ENCODE measurements at places on chromosomes 2 and 18.

DNA sequence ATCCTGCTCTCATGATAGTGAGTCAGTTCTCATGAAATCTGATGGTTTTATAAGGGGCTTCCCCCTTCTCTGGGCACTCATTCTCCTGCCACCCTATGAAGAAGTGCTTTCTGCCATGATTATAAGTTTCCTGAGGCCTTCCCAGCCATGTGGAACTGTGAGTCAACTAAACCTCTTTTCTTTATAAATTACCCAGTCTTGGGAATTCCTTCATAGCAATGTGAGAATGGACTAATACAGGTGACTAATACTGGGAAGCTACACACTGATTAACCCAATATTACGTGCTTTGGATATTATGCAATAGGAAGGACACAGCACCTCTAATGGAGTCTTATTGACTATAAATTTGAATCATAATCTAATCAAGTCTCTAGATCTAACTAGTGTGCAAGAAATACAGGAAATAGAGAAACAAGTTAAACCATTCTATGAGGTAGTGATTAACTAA is 107.2 kb upstream of the ETAA1 start:
- no peak for DNase-seq

GRCh38 chr2:127508631-127509034 is 17.7 kb downstream of the IWS1 start:
- peak; percentile 79 for DNase-seq

DNA sequence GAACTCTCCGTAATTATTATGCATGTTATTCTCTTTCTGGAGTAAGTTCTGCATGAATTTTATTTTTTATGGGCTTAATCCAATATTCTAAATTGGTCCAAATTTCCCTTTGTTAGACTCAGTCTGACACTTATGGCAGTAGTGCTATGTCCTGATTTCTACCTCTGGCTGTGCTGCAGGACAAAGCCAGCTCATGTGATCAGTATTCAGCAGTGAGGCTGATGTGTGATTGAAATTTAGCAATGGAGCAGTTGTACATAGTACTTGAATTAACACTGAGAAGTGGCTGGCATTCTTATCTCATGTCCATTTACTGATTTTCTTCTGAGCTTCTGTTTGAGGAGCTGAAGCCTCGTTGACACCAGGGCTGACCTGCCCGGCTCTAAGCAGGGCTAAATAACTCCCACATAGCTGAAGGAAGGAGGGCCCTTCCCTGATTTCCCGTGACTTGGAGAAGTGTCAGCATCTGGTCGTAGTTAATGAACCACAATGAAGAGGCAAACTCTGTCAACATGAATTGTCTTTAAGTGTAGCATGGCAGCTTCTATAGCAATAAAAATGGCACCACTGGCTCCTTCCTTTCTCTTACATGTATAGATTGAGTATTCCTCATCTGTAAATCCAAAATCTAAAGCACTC is 159.0 kb upstream of the RASGRP3 start:
- DNase-seq = no peak

DNA sequence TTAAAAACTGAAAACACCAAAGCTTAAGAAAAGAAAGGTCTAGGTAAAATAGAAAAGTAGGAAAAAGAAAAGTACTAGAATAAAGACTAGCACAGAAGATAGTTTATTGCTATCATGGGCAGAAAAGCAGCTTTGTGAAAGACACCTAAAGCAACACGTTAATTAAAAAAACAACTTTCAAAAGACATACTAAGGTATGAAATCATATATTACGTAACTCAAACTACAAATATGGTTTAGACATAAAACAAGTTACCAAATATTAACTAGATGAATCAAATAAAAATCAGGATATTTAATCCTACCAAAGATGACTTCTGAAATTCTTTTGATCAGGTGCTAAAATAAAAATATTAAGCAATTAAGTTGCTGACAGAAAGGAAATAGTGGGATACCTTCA is 30.3 kb downstream of the RTTN start:
- DNase-seq = no peak

DNA sequence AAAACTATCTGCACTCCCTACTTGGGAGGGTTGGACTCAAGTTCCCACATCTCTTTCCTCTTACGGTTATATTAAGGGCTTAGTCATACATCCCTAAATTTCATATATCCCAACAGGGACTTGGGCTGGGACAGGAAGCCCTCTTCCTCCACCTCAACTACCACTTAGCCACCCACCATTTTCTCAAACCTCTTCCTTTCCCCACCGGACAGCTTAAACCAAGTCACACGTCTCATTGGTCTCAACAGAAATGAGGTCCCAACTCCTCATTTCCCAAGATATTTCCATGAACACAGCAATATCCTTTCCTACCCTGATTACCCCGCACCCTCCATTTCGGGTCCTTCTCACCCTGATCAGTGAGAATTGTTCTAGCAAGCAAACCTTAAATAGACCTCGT is 736 bp downstream of the ZSCAN30 start:
- DNase-seq = peak; percentile 37

GRCh38 chr2:166805753-166806152 is 82.5 kb upstream of the XIRP2 start:
- DNase-seq = no peak

DNA sequence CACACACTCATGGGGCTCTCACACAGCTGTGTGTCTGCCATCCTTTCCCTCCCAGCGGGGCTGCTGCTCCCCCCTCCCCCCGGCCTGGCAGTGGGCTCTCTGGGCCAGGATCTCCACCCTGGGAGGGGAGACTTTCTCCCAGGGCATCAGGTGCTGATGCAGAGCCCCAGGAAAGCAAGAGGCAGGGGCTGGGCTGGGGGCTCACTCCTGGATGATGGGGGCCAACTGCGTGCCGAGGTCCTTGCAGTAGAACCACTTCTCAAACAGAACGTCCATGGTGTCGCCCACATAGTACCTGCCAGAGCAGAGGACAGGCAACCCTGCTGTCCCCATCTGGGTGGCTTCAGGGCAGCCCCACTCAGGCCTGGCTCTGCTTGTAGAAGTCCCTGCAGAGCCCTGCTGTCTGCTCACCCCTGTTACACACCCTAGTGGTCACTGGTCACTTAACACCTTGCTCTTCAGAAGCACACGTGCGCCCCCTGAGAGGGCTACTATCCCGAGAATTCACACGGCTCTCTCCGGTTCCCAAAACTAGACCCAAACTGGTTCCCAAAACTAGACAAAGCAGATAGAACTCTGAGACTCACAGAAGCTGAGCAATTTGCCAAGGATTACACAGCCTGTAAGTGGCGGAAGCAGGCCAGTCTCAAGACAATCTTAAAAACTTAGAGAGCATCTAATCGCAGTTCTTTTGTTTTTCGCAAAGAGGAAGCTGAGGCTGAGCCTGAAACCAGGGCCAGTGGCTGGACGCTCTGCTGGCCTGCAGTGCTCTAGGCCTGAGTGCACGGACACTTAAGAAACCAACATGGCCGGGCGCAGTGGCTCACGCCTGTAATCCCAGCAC is 6.6 kb upstream of the OXER1 start:
- DNase-seq = peak; percentile 80

- DNase-seq = no peak
Observed at GRCh38 chr2:51404226-51404625, 372.3 kb upstream of the NRXN1 start.

DNA sequence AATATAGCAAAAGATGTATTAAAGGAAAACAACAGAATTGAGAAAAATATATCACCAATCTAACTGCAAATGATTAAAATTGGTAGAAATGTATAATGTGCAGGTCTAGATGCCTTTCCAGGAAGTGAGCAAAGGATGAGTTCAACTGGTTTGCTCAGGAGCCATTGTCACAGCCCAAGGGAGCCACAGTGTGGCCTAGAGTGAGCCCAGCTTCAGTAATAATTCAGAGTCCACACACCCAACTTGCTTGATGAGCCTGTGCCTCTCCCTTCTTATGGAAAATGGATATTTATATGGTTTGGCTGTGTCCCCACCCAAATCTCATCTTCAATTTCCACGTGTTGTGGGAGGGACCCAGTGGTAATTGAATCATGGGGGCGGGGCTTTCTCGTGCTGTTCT is 92.2 kb upstream of the ASAP2 start:
- no peak for DNase-seq

- no peak for DNase-seq
Observed at GRCh38 chr2:25337276-25337675, 4.4 kb downstream of the DNMT3A start.

- no peak for DNase-seq
Observed at GRCh38 chr2:64582774-64583340, 58.7 kb downstream of the AFTPH start.

GRCh38 chr2:43714164-43714563 is 37.9 kb upstream of the C1GALT1C1L start:
- DNase-seq = peak; percentile 58

GRCh38 chr2:120793682-120794403 is 58.2 kb downstream of the GLI2 start:
- no peak for DNase-seq

- no peak for DNase-seq
Observed at GRCh38 chr2:195683174-195683573, 26.1 kb downstream of the SLC39A10 start.

DNA sequence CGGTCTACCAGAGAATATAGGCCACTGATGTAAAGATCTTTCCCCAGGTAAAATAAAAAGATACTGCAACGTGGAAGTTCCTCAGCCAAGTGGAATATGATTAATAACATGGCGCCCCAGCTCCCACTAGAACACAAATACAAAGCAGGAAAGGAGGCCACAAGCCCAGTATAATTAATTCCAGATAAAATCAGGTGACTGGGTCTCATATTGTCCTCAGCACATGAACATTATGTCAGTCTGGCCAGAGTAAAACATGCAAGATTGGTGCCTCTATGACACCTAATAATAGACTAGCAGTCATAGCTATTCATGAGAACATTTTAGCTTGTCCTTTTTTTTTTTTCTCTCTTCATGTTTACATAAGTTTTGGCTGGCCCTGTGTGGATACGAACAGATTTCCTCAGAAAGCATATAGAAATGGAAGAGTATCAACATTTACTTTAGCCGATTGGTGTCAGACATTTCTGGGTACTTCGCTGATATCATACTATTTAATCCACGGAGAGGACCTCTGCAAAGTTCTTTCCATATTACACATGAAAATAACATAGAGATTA is 523.8 kb upstream of the SETBP1 start:
- DNase-seq = no peak

DNA sequence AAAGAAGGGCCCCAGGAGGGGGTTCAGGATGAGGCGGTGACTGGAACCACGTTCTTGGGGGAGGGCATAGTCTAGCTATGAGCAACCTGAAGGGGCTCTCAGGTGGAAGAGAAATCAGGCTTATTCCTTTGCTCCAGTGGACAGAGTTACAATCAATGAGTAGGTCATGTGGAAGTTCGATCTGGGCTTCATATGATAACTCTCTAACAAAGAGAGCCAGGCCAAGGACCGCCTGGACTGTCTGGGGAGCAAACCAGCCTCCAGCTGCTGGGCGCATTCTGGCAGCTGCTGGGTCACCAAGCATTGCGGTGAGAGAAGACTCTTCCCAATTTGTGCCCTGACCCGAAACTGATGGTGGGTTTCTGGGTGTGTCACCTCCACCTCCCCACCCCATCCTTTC is 180.3 kb upstream of the SMAD2 start:
- DNase-seq = no peak

DNA sequence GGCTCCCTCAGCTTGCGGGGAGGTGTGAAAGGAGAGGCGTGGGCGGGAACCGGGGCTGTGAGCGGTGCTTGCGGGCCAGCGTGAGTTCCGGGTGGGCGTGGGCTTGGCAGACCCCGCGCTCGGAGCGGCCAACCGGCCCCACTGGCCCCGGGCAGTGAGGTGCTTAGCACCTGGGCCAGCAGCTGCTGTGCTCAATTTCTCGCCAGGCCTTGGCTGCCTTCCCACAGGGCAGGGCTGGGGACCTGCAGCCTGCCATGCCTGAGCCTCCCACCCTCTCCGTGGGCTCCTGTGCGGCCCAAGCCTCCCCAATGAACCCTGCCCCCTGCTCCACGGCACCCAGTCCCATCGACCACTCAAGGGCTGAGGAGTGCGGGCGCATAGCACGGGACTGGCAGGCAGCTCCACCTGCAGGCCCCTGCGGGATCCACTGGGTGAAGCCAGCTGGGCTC is 48.2 kb downstream of the RNF138 start:
- no peak for DNase-seq

GRCh38 chr2:133949595-133949994 is 304.3 kb upstream of the MGAT5 start:
- DNase-seq = no peak

GRCh38 chr2:69762025-69762424 is 20.1 kb downstream of the ANXA4 start:
- DNase-seq = no peak

DNA sequence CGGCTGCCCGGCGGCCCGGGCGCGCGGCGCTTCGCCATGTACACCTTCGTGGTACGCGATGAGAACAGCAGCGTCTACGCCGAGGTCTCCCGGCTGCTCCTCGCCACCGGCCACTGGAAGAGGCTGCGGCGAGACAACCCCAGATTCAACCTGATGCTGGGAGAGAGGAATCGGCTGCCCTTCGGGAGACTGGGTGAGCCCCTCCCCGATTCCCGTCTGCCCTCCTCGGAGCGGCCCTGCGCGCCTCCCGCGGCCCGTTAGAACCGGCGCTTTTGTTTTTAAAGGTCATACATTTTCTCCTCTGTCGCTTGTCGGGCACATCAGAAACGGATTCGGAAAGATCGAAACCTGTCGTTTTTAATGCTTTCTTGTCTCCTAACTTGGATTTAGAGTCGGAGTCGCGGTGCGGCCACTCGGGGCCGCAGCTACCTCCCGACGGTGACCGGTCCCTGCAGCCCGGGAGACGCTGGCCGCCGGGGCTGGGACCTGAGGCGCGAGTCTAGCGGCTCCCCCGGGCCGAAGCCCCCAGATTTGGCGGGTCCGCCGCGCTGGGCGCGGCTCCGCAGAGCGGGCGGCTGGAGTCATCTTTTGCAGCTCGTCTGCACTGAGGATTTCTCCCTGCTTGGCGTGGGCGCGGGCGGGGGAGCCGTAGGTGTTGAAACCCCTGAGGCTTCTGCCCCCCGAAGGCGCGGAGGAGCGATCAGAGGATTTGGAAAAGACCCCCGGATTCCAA is 519 bp downstream of the TTL start:
- peak; percentile 44 for DNase-seq

- no peak for DNase-seq
Observed at GRCh38 chr2:240121190-240121589, 14.9 kb downstream of the COPS9 start.

- no peak for DNase-seq
Observed at GRCh38 chr18:79371561-79372121, 24.1 kb upstream of the NFATC1 start.

DNA sequence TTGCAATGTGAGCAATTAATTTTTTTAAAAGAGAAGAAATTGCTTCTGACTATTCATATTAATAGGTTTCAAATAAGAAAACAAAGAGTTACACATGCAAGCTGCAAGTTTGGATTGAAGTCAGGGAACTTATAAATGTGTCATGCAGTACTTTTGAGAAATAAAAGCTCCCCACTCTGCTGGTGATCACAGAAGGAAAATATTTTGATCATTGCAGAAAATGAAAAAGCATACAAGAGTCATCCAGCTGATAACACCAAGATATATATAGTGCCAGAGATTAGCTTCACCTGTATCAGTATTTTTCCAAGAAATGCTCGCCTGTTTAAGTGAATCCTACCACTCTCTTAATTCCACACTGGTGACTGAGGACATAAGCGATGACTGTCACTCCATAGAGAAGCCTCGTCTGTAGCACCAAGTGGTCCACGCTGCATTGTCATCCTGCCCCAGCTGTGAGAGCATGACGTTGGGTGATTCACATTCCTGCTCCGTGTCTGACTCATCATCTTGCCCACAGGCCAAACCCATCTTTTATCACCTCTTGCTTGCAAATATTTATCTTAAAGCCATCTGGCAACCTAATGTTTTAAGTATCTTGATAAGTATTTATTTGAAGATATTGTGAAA is 178.0 kb downstream of the ASXL3 start:
- DNase-seq = no peak
